Left renal pelvis (tissue), 4 donors: ENCODE measurements at places on chromosomes 6 and 20.

DNA sequence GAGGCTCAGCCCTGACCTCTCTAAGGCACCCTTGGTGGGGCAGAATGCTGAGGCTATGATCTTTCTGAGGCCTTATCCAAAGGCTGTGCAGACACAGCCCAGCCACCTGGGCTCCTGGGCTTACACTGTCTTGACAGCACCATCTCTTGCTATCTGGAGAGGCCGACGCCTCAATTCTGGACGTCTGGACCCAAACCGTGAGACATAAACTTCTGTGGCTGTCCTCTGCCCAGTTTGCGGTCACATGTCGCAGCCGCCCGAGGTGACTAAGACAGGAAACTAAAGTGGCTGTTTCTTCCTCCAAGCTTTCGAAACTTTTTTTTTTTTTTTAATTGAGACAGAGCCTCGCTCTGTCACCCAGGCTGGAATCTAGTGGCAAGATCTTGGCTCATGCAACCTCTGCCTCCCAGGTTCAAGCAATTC, 49.3 kb downstream of the PRR18 start:
- no peak for DNase-seq

GRCh38 chr20:51628533-51629398, 86.2 kb upstream of the NFATC2 start:
- no peak for DNase-seq

DNA sequence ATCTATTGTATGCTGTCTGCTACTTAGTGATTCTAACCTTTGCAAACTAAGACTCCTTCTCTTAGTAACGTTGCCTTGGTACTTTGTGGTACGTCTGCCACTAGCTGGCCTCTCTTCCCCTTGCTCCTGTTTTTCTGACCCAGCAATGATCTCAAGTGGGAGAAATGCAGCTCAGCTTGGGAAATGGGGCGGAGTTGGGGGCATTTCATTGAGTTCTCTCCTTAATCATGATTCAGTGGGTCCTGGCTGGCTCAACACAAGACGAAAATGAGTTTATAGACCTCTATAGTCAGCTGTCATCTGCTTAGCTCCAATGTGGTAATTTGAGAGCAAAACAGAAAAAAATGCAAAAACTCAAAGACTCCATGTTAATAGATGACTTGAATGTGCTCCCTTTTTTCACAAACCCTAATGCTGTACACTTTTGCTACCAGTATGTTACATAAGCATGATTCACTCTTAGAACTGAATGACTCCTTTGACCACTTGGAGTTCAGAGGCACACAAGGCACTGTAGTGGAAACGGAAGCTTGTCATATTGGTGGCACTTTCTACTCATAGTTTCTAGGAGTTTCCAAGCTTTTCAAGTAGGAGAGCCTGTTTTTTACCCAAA, 55.3 kb upstream of the SOX4 start:
- no peak for DNase-seq

DNA sequence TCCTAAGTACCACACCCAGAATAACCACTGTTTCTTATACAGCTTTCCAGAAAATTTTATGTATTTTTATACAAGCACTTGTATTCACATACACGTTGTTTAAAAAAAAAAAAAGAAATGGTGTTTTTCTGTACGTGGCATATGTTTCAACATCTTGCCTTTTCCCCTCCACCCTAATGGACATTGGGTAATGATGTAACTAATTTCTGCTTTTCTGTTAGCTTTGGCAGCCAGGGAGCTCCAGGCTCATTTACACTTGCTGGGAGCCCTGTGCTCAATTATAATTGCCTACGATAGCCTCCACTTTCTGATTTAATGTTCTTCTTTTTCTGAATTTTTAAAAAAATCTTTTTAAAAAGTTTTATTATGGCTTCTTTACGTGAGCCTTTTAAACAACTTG, 352.4 kb downstream of the UTRN start:
- no peak for DNase-seq

DNA sequence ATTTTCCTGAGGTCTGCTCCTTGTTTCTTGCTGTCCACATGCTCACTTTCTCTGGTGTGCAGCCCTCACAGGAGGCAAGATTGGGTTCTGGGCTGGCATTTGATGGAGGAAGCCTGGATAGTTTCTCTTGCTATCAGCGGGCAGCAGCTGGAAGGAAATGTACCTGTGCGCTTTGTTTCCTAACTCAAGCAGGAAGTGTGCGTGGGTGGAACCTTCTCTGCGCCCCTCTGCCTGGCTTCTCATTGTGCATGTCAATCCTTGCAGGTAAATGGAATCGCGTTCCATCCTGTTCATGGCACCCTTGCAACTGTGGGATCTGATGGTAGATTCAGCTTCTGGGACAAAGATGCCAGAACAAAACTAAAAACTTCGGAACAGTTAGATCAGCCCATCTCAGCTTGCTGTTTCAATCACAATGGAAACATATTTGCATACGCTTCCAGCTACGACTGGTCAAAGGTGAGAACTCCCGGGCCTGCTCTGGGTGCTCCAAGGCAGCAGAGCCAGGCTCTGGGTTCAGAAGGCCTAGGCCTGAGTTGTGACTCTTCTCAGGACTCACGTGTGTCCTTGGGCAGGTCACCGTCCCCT, 16.8 kb upstream of the RBM38 start:
- DNase-seq, result no peak
